Left lung (tissue), 14 donors: ENCODE measurements at places on chromosomes 6 and 20. TPM values are rescaled to one million over a fixed set of nuclear protein-coding genes. Genes with fewer than 3 reads are reported as not detected.

TRAPPC3L gene
- total RNA-seq: 0.12 TPM

TINAG gene
- total RNA-seq: not detected

CALHM4 gene
- total RNA-seq: not detected

BTN1A1 gene
- total RNA-seq: not detected

GRCh38 chr20:8578161-8578865 is 446.2 kb downstream of the PLCB1 start:
- no peak for DNase-seq

DNA sequence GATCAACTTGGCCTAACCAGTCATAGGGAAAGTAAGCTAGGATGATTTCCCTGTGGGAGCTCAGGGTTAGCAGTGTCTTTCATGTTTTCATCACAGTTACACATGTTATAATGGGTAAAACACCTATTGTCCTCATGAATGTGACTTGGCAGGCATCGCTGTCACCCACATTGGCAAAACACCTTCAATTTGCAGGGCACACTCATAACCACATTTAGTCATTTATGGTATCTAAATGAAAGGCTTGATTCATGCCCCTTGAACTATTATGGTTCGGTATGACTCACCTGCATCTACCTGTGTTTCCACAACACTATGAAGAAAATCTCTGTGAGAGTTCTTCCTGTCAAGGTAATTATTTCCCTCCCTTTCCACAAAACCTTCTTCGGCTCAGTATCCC is 49.2 kb downstream of the FRK start:
- no peak for DNase-seq

- DNase-seq: no peak
Measured at GRCh38 chr6:72740135-72740534, 118.3 kb downstream of the KCNQ5 start.

GRCh38 chr6:7891078-7891872 is 19.3 kb downstream of the TXNDC5 start:
- DNase-seq: no peak

DNA sequence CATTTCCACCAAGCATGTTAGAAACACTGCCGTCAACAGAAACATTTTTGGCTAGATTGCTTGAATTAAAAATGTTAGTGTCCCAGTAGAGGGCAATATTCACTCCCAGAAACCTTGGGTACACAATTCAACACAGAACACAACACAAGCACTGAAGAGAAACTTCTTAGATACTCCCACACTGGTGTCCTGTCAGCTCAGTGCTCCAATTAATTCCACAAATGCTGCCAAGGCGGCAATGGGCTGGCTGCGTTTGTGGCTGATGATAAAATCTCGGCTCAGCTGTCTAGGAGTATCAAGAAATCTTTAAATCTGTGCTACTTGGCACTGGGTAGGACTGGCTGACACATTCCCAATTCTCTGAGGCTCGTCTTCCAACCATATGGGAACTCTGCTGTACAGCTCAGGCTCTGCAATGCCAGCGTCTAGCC is 39.3 kb downstream of the BEND3 start:
- no peak for DNase-seq

DNA sequence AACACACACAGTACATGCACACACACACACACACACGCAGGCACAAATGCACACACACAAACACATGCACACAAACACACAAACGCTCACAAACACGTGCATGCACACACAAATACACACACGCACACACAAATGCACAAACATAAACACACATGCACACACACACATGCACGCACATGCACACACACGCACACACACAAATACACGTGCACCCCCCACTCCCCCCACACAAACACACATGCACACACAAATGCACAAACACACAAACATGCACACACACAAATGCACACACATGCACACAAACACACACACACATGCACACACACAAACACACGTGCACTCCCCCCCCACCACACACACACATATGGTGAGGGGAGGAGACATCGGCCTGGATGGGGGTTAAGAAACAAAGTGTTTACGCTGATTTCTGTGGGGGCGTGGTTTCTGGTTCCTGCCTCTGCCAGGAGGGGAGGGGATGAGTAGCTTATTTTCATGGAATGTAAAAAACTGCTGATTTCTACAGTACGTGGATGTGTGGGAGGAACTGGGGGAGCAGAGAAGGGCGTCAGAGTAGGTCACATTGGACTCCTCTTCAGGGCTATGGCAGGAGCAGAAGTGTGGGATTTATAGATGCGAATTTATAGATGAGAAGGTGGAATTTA is 607.2 kb downstream of the QKI start:
- no peak for DNase-seq

DNA sequence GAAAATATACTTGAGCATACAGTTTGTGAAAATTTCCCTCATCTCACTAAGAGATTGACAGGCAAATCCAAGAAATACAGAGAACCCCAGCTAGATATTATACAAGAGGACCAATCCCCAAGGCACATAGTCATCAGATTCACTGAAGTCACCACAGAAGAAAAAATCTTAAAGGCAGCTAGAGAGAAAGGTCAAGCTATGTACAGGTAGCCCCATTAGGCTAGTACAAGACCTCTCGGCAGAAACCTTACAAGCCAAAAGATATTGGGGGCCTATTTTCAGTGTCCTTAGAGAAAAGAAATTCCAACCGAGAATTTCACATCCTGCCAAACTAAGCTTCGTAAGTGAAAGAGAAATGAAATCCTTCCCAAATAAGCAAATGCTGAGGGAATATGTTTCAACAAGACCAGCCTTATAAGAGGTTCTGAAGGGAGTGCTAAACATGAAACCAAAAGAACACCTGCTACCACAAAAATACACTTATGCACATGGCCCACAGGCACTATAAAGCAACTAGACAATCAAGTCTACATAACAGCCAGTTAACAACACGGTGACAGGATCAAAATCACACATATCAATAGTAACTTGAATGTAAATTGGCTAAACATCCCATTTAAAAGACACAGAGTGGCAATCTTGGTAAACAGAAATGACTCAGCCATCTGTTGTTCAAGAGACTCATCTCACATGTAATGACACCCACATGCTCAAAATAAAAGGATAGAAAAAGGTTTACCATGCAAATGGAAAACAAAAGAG is 96.3 kb downstream of the FHL5 start:
- no peak for DNase-seq

GRCh38 chr6:151738960-151739359 is 68.5 kb upstream of the ESR1 start:
- DNase-seq: no peak

GRCh38 chr6:24079076-24079475 is 46.9 kb upstream of the NRSN1 start:
- DNase-seq: no peak

- no peak for DNase-seq
Measured at GRCh38 chr6:47105469-47106178, 63.5 kb upstream of the ADGRF1 start.

GRCh38 chr20:46332373-46333160 is 24.3 kb upstream of the CDH22 start:
- no peak for DNase-seq

- DNase-seq: no peak
Measured at GRCh38 chr6:124723671-124724070, 238.6 kb upstream of the RNF217 start.

- no peak for DNase-seq
Measured at GRCh38 chr6:88655586-88655985, 307.8 kb downstream of the RNGTT start.

- DNase-seq: no peak
Measured at GRCh38 chr6:71965404-71965803, 79.1 kb downstream of the RIMS1 start.

GRCh38 chr6:12890171-12890790 is 173.7 kb downstream of the PHACTR1 start:
- no peak for DNase-seq
